ENCODE measurements at places on chromosomes 3 and 15.

GRCh38 chr3:129195731-129196256, 12.1 kb upstream of the CNBP start:
- peak; percentile 84 for DNase-seq

DNA sequence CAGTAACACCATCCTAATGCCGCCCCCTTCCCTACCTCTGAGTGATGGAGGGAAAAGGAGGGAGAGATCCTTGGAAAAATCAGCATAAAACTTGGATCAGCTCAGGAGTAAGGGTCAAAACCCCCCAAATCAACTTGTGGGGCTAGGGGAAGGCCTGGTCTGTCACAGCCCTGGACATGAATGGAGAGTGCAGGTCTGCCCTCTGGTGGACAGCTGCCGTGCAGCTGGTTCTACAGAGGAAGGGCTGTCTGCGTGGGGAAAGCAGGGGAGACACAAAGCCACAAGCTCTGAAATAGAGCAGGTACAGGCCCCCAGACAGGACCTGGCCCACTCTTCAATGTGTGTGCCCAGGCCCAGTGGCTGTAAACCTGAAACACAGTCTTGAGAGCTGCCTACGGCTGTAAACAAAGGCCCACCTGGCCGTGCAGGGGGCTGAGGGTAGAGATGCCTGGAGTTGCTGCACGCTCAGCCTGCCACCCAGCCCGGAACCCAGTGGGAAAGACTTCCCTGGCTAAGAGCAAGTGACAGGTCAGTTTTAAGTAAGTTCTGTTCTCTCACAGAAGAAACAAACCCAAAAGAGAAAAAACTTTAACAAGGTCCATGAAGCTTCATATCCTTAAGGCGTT, 16.4 kb downstream of the CLK3 start:
- DNase-seq: peak; percentile 78

- DNase-seq: peak; percentile 54
These were observed 46.2 kb upstream of the PRTG start for GRCh38 chr15:55789066-55789660.

DNA sequence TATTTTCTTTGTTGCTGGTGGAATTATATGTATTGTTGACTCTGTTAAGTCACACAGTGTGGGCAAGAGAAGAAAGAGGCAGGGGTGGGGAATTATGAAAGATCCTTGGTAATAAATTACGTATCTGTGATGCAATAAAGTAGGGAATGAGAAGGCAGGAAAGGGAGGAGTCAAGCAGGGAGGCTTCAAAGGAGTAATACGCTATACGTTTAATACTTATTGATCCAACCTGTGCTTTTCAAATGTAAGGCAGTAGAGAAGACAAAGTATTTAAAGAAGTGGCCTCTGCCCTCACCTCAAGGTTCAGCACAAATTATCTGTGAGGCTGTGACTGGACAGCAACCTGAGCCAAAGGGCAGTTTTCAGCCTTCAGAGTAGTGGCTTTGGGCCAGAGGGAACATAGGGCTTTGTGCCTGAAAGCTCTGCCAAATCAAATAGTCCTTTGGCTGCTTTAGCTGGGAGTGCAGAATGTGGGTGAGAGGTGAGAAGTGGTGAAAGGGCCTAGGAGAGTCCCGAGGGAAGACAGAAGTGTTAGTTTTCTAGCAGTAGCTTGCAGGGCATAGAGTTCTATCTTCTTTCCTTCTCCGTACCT, 1.2 kb upstream of the PLIN1 start:
- DNase-seq: no peak

DNA sequence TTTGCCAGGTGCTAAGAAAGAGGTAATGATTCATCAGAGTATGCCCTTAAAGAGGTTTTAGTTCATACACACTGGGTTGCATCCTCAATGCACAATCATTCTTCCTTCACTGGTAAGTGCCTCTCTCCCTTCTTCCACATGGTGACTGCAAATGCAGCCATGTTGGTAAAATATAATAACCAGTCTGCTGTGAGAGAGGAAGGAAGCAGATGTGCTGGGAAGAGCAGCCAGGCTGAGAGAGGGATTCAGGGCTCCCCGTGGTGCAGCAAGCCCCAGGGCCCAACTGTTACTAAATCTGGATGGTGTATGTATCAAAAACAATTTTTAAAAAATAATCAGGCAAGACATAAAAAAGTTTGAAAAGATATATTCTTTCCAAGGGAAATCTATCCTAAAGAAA, 498.1 kb downstream of the MAGI1 start:
- DNase-seq: no peak

GRCh38 chr3:104628185-104628789, 738.4 kb upstream of the ALCAM start:
- peak; percentile 24 for DNase-seq

DNA sequence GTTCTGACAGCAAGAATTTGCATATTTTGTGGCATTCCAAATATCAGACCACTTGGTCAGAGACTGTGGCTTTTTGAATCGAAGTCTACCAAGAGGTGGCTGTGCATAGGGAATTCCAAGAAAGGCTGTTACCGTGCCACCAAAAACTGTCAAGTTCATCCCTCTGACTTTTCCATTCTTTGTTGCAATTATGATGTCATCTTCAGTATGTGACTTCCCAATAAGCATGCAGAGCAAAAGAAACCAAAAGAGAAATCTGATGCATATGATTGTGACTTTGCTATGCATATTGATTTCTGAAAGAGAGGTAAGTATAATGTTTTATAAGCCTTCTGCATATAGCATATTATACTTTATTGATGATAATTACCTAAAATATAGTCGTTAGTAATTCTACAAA, 6.5 kb downstream of the BCHE start:
- no peak for DNase-seq
